ENCODE measurements at places on chromosomes 12 and 14. TPM values are rescaled to one million over a fixed set of nuclear protein-coding genes. Genes with fewer than 3 reads are reported as not detected.

The SIX4 gene
- 24.8 TPM for total RNA-seq

The KRT71 gene
- total RNA-seq: not detected

The KCNK10 gene
- not detected for total RNA-seq

The PRR4 gene
- total RNA-seq: 0.73 TPM

The MLXIP gene
- 10.9 TPM for total RNA-seq

The EXOC3L4 gene
- 0.44 TPM for total RNA-seq

The SPX gene
- not detected for total RNA-seq

The GSC gene
- 0.33 TPM for total RNA-seq

The PAPLN gene
- total RNA-seq: 12.2 TPM

The NRL gene
- total RNA-seq: 0.87 TPM

The HPD gene
- 1.3 TPM for total RNA-seq

The ANKRD33 gene
- 0.15 TPM for total RNA-seq

The SLC6A15 gene
- 30.0 TPM for total RNA-seq

The CISTR gene
- total RNA-seq: not detected

Measured in smooth muscle cell of trachea (primary cell).